ENCODE measurements at places on chromosomes 5 and 9. TPM values are rescaled to one million over a fixed set of nuclear protein-coding genes. Genes with fewer than 3 reads are reported as not detected.

The GHR gene
- 0.56 TPM for total RNA-seq

DNA sequence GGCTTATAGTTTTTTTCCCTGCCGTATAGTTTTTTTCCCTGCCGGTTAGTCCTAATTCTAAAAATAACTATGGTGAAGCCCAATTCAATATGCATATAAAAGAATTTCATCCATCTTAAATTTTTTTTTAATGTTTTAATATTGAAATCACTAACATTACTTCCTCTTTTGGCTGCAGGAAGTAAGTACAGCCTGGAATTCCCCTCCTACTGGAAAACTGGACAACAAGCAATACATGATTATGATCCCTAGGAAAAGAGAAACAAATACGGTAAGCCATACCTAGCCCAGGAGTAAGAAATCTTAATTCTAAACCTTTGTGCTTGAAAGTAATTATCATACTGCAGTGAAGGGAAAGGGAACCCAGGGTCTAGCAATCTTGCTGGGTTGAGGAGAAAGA, 119.0 kb downstream of the NR3C1 start:
- DNase-seq = no peak

GRCh38 chr5:167573370-167574127, 717.9 kb upstream of the WWC1 start:
- DNase-seq = no peak

- DNase-seq = no peak
These were observed 7.9 kb downstream of the DMRT1 start for GRCh38 chr9:849431-849830.

- DNase-seq = no peak
These were observed 70.1 kb upstream of the NXNL2 start for GRCh38 chr9:88464851-88465250.

GRCh38 chr5:164207646-164208045, 702.2 kb downstream of the MAT2B start:
- DNase-seq = no peak

DNA sequence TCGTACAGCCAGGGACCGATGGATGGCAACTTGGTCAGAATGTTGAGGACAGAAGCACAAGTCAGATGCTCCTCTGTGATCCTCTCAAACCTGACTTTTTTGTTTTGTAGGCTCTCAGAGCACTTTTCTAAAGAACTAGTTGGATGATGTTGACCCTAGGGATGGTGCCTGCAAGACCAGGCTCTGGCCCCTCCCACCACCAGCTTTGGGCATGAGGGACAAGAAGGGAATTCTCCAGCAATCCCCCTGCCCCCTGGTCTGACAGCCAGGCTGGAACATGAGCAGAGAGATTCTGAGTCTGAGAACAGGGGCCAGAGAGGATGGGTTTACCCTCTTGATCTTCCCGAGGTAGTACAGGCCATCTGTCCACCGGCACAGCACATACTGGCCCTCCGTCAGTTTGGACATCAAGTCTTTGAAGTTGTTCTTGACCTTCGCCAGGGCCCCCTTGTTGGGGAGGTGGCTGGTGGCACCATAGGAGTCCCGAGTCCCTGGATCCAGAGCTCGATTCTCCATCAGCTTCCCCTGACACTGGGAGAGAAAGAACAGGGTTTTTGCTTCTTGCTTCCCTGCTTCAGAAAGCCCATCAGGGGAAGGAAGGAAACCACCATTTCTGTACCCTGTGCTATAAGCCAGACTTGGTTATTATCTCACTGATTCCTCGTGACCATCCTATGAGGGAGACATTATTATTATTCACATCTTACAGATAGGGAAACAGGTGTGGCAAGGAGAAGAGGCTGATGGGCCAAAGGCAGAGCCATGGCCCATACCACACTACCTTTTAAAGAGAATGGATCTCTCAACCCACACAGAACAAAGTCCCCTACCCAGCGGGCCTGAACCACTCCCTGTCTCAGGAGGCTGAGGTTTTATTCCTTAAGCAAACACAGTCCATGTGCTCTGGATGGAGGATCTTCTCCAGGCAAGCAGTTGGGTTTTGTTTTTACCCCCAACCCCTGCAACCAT, 2.5 kb downstream of the PHF19 start:
- DNase-seq = no peak

- DNase-seq = no peak
These were observed 14.3 kb upstream of the GABRP start for GRCh38 chr5:170769246-170769645.

Measured in HT1080 (cell line).